Hematopoietic multipotent progenitor cell treated with erythropoietin and hydrocortisone succinate and interleukin-3 and kit ligand, for 15 days (in vitro differentiated cells): ENCODE measurements at places on chromosomes 11 and 22.

DNA sequence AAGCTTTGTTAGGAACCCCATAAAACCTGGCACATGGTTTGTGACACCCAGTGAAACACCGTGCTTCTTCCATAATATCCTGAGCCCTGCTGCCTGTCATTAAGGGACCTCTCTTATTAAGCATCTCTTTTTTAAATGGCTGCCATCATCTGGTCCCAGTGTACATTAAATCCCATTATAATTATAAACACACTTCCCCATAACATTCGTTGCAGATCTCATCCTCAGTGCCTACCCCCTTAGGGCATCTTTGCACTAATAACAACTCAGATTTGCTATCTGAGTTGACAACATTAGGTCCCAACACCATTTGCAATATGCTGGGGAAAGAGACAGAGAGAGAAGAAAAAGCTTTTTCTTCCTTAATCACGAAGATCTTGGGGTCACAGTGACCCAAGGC lies 4.7 kb upstream of the ZBTB16 start:
- no peak for DNase-seq

DNA sequence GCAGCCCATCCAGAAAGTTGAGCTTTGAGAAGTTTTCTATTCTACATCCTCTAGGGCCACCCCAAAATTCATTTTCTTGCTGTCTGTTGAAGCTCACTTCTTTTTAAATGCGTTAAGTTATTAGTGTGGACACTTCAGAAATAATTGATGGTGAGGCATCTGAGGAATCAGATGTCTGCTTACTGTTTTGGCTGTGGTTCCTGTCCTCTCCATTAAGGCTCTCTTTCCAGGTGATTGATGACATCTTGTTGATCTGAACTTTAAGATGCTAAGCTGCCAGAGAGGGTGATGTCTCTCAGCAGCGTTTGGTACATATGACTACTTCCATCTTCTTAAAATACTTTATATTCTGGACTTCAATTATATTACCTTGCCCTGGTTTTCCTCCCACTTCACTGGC lies 45.2 kb downstream of the FAT3 start:
- no peak for DNase-seq

- no peak for DNase-seq
Observed at GRCh38 chr11:106456647-106457046, 379.2 kb downstream of the AASDHPPT start.

- DNase-seq = no peak
Observed at GRCh38 chr11:11635443-11635842, 13.6 kb upstream of the GALNT18 start.

- no peak for DNase-seq
Observed at GRCh38 chr11:116334596-116334995, 438.2 kb downstream of the BUD13 start.
